ENCODE measurements at places on chromosomes 5 and 9.

DNA sequence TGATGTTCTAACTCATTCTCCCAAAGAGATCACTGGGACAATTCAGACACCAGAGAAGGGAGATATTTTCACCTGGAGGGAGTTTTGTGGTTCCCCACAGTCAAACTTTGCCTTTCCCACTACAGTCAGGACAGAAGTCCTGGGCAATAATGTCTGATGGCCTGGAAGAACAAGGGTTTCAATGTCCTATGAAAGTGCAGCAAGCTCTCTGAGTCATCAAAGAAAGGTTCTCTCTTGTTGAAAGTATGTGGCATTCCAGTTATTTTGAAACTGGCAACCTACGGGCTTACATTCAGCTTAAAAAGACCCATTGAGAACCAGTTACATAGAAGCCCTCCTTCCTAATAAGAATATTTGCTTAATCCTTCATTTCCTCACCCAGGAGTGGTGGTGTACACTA, 103.9 kb downstream of the INSYN2B start:
- no peak for DNase-seq

DNA sequence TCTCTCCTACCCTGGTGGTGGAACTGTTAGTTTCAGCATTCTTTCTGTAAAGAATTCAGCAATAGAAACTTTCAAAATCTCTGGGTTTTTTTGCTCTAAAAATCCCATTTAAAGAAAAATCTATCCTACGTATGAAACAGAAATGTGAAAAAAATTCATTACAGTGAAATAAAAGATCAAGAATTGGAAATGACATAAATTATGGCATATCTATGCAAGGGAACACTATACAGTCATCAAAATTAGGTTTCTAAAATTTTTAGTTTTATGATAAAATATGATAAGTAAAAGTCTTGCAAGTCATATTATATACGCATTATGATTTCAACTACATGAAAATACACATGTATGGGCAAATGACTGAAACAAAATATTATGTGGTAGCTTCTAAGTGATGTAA, 342.6 kb downstream of the CETN3 start:
- DNase-seq: no peak

- no peak for DNase-seq
Observed at GRCh38 chr5:87136733-87137132, 130.9 kb upstream of the RASA1 start.

DNA sequence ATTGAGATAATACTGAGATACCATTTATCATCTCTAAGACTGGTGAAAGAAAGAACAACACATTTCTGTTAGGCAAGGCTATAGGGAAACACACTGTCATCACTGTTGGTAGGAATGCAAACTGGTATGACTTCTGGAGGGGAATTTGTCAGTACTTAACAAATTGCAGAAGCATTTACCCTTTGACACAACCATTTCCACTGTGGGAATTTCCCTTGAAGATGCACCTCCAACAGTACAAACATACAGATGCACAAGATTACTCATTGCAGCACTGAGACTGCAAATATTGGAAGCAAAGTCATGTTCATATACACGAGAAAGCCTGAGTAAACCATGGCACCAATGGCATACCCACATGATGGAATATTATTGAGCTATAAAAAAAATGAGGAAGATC, 17.6 kb downstream of the GM2A start:
- no peak for DNase-seq

- no peak for DNase-seq
Observed at GRCh38 chr5:80230269-80230992, 25.4 kb downstream of the SERINC5 start.

DNA sequence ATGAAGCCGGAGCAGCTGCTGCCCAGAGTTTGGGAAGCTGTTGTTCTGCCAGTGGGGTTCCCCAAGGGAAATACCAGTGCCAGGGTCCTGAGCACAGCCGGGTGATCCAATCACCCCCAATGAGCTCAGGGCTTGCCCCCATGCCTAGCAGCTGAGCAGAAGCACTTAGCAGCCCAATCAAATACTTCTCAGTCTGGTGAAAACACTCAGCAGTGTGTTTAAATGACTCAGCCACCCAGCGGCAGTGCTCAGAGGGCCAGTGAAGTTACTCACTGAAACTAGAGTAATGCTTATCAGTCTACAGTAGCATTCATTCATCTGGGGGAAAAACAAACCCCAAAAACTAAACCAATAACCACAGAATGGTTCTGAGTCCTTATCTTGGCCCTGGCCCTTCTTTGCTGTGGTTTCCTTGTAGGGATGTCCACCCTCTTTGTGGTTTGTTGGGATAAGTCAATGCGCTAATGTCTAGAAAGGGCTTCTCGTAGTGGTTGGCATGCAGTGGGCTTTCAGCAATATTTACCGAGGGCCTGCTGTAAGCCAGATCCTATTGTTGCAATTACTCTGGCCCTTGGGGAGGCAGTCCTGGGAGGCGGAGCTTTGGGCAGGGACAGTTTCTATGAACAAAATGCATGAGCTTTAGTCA, 43.1 kb downstream of the LHX2 start:
- DNase-seq: no peak

DNA sequence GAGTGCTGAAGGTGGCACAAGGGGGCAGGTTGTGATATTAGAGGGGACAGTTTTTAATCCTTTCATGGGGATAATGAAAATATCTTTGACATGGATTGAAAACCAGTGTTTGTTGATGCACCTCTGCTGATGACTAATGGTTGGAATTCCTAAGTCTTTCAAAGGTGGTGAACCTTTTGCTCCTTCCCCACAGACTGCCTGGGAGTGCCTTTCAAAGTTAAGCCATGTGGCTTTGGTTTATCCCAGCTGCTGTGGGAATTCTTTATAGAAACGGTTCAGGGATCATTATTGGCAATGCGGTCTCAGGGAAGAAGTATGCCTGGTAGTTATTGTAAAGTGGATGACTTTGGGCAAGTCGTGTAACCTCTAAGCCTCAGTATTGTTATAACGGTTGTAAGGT, 45.7 kb downstream of the PIP5K1B start:
- DNase-seq: no peak

GRCh38 chr9:5435912-5436311, 1.8 kb downstream of the PLGRKT start:
- DNase-seq: no peak

DNA sequence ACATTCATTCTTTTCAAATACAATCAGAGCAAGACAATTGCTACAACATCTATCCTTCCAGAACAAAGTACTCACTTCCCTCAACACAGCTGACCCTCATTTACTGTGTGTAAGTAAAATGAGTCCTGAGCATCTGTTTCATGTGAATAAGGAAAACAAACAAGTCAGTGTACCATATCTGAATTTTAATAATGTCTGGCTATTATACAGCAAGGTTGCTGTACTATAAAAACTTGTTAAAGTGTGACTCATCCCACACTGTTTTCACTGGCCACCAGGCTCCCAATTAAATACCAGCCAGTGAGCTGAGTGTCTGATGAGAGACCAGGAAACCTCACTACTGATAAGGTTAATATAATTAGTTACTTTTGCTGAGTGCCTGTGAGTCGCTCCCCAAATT, 339.8 kb downstream of the AGTPBP1 start:
- DNase-seq: no peak

DNA sequence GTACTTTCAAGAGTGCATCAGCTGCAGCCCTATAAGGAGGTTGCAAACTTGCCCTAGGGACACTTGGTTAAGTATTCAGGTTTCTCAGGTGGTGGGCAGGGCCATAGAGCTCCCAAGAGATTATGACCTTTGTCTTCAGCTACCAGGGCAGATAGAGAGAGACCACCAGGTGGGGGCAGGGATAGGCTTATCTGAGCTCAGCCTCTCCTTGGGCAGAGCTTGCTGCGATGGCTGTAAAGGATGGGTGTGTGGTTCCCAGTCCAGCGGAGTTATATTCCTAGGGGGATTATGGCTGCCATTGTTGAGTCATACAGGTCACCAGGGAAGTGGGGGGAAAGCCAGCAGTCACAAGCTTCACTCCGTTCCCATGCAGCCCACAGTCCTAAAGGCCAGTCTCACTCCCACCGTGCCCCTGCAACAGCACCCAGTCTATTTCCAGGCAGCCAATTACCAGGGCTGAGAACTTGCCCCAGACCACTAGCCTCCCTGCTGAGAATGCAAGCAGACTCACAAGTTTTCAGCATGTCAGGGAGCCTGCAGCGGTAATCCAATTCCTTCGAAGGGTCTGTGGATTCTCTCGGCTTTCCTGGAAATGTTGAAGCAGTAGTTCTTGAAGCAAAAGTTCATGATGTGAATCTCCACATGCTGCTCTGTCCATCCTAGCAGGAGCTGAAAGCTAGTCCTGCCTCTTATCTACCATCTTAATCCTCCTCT, 151.5 kb downstream of the SLC12A2 start:
- no peak for DNase-seq

DNA sequence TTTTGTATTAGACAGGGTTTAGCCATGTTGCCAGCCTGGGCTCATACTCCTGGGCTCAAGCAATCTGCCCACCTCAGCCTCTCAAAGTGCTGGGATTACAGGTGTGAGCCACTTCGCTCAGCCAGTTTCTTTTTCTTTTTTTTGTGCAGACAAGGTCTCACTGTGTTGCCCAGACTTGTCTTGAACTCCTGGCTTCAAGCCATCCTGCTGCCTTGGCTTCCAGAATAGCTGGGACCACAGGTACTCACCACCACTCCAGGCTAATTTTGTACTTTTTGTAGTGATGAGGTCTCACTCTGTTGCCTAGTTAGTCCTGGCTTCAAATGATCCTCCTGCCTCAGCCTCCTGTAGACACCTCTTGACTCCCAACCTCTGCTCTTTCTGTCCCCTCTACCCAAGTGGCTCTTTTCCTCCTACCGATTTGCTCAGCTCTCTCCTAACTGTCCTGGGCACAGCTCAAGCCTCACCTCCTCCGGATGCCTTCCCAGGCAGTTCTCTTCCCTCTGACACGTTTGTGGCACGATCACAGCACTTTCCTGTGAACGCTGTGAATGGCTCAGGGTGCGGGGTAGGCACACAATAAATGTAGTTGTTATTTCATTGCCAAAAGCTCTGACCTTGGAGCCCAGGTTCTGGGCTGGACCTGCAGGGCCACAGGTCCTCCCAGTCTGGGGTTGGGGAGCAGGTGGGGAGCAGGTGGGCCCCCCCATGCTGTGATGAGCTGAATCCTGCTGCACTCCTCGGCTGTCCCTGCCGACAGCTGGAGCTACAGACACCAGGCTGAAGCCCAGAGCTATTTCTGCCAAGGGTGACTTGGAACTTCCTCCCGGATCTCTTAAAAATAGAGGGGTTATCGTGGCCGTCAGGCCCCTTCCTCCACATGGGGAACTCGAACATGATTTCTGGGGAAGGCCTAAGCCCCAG, 23.9 kb downstream of the GFI1B start:
- DNase-seq: no peak

DNA sequence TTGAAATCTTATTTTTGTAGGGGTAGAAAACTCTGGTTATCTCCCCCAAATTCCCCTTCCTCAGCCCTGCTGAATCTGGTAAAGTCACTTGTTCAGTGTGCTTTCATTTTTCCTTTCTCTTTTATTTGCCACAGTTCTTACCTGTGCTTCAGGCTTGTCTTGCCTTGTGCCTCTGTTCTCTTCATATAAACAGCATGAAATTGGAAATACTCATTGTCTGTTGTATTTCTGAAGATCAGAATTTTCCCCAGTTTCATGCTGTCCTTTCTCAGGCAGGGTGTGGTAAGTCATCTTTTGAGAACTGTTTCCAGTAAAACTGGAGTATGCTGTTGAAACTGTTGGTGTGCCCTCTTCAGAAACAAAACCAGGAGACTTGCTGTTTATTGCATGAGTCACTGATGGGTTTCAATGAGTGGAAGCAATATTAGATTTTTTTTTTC, 7.0 kb downstream of the PAM start:
- DNase-seq: no peak

DNA sequence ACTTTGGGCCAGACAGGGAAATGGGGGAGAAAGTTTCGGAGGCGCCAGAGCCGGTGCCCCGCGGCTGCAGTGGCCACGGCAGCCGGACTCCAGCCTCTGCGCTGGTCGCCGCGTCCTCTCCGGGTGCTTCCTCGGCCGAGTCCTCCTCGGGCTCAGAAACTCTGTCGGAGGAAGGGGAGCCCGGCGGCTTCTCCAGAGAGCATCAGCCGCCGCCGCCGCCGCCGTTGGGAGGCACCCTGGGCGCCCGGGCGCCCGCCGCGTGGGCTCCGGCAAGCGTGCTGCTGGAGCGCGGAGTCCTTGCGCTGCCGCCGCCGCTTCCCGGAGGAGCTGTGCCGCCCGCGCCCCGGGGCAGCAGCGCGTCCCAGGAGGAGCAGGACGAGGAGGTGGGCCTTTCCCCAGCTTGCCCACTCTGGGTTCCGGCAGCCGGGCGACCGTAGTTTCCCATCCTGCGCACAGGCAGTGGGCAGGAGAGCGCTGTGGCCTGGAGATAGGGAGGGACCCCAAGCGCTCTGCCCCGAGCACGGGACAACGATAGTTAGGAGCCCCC, 516 bp downstream of the MAST4 start:
- DNase-seq: no peak

DNA sequence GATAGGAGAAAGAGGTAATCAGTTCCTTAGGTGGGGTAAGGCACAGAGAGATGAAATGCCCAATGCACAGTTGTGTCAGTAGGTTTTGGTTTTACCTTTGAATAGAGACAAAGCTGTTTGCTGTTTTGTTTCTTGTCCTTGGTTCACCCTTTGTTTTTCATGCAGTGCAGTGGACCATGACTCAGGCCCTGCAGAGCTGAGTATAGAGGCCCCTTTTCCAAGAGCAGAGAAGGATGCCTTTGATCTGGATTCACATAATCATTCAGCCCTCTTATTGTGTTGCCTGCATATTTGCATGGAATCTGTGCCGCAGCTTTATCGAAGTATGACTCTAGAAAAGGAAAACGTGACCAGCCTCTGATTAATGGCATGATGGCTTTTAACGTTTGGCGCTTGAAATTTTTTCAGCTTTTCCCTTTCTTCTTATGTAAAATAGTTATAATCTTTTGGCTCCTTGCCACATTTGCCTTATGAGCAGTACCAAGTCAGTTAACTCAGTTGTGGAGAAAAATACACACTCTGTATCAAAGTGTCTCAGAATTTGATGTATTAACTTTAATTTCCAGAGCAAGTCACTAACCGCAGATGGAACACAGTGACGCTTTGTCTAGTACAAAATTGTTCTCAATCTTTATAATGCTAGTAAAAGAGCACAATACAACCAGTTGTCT, 197.6 kb downstream of the KDM4C start:
- DNase-seq: no peak

DNA sequence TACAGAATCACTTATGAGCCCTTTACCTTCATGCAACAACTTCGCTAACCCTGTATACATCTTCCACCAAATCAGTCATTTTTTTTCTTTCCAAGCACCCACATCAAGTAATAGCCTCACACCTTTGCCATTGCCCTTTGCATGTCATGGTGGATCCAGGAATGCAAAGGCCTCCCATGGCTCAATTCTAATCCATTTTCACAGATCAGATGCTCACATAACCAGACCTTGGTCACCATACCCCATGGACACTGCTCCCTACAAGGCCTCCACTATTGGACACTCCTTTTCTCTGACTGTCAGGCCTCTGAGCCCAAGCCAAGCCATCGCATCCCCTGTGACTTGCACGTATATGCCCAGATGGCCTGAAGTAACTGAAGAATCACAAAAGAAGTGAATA, 179.5 kb downstream of the RASEF start:
- DNase-seq: no peak

GRCh38 chr9:75184471-75184870, 96.2 kb downstream of the OSTF1 start:
- no peak for DNase-seq
